Right kidney (tissue), 9 donors: ENCODE measurements at places on chromosomes 5 and 9.

DNA sequence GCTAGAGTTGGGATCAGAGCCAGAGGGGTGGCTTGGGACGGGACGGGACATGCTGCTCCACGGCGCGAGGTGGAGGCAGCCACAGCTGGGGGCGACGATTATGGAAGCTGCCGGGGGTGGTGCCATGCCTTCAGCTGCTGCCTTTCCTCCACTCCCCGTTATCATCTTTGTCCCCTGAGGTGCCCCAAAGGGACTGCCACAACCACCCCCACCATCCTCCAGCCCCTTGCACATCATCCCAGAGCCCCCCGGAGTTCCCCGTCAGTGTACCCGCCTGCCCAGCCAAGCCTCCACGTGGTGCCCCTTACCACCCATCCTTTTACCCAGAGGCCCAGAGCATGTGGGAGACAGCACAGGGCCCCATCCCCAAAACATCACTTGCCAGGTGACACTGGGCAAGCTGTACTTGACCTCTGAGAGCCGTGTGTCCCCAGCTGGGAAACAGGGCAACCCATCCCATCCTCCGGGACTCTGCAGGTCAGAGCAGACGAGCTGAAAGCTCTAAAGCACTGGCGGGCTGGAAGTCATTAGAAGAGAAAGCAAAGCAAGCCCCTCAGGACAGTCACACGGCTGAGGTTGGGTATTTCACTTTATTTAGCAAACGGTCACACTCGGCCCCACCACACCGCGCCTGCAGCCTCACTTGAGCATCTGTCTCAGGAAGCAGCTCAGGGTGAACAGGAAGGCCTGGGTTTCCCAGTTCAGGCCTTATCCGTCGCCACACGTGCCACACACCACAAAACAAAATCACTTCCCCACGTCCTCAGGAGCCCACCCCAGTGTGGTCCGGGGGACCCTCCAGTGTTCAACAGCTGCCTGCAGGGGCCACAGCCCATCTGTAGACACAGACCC is 19.5 kb upstream of the MXD3 start:
- DNase-seq, result no peak

DNA sequence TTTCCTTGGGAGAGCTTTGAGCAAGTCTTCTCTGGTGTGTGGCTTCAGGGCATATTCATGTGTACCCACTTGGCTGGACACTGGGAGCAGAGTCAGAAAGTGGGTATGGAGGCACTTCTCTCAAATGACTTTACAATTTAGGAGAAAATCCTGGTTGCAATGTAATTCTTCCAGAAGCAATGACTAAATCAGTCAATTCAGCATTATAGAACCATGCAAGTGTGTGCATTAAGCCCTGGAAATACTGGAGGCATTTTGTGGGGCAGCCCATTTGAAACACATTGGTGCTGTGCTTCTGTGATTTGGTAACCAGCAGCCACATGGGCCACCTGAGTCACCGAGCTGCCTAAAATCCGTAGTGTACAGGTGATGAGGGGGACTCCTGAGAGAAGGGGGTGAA is 94.6 kb upstream of the TAS2R1 start:
- no peak for DNase-seq

GRCh38 chr5:73229271-73229670 is 56.3 kb downstream of the TMEM174 start:
- DNase-seq, result no peak

- DNase-seq, result no peak
Observed at GRCh38 chr9:101265261-101265660, 119.5 kb downstream of the BAAT start.

DNA sequence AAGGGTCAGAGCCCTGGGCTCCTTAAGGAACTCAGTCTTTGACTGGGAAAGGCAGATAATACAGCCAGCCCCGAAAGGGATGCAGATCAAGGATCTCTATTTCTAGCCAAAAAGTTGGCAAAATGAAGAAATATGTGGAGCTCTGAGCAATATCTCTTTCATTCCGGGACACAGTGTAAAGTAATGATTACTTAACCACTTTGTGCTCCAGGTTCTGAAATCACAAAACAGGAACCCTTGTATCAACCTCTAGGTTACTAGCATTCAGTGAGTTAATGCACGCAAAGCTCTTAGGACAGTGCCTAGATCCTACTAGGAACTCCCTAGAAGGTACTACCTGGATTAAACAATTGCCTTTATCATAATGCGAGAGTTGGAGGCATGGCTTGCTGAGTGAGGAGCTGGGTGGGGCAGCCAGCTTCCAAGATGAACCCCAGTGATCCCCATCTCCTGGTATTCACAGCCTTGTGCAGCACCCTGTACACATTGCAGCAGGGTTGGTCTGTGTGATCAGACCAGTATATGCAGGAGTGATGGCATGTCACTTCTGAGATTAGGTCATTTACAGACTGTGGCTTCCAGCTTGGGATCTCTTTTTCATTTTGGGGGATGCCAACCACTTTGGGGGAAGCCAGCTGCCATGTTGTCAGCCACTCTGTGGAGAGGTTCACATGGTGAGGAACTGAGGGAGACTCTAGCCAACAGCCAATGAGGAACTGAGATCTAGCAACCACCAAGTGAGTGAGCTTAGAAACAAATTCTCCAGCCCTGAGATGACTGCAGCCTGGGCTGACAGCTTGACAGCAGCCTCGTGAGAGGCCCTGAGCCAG is 103.1 kb upstream of the SLC44A1 start:
- no peak for DNase-seq

DNA sequence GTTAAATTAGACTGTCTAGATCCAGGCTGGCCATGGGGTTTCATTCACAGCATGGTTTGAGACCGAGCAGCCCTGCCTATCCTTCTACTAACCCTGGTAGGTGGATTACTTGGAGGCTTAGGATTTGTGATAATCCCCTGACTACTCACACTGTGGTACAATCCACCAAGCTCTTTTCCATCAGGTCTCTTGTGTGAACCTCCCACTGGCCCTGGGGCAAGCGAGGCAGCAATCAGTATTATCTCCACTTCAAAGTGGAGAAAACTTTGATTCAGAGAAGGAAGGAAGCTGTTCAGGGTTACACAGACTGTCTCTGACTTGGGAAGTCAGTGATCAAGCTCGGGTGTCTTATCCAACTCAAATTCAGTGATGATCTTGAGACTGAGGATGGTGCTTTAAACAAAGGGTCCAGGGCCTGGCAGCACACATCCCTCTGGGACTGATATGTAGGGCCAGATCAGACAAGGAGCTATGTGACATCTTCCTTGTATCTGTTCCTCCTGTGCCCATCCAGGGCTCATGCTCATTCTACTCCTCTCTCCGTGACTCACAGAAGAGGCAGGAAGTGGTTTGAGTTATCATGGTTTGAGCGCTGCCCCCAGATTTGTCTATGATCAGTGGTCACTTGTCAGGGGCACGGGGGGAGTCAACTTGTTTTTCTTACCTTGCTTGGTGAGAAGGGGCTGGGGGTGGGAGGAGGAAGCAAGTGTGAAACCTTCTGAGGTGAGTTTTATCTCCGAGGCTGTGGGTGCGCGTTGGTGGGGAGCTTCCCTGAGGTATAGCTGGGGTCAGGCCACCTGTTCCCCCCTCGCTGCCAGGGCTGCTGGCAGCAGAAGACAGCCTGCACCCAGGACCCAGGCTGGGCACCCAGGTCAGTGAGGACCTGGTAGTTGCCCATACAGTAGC is 48.6 kb downstream of the RGS3 start:
- DNase-seq, result no peak

DNA sequence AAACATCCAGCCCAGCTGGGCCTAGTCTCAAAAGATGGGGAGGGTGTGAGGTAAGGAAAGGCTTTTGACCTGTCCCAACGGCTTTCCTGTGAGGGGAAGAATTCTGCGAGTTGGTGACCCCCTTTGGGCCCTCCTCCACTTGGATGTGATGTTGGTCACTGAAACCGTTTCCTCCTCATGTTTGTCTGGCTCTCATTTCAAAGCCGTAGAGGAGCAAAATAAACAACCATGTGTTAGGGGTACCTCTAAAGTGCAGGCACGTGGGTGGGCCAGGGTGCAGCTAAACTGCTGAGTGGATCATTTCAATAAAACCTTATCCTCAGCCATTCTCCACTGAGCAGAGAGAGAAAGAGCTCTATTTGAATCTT is 84.3 kb upstream of the MELK start:
- no peak for DNase-seq

GRCh38 chr9:14530841-14531240 is 162.4 kb downstream of the ZDHHC21 start:
- DNase-seq, result no peak

- DNase-seq, result no peak
Observed at GRCh38 chr5:121572061-121572460, 279.6 kb upstream of the FTMT start.

GRCh38 chr5:10351199-10351905 is 2.1 kb upstream of the MARCHF6 start:
- no peak for DNase-seq

DNA sequence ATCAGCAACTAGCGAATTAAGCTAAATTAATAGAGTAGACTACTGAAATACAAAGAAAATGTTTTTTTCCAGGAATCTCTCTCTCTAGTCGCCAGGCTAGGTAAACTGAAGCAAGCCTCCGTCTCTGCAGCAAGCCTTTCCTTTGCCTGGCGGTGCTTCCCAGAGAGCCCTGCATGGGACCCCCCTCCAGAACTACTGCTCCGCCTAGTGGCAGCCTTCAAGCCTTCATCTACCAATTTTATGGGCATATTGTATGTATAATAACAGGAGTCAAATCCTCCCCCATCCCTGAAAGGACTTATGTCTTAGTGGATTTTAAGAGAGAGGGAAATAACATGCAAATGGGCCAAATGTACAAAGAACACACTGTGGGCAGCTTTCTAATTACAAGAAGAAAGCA is 241.9 kb downstream of the SAXO1 start:
- no peak for DNase-seq
